ENCODE measurements at places on chromosomes 5 and 9.

DNA sequence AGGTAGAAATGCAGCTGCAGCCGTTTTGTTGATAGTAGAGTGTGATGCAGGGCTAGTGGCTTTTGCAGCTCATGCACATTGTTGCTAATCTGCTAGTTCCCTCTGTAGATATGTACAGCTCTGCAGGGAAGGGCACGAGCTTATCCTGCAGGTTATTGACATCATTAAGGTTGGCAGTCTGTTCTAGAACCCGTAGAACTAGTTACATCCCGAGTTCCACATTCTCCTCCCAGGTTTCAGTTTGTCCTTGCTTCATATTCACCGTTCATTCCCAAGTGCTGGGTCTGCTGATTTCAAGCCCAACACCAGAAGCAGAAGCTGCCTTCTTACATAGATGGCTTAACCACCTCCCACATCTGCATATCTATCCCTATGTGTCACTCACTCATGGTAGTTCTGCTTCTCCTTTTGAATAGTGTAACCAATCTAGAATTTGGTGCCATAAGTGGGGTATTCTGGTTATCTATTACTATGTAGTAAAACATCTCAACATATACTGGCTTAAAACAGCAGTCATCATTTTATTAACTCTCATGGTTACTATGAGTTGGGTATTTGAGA, 38.1 kb downstream of the CRHBP start:
- no peak for DNase-seq

DNA sequence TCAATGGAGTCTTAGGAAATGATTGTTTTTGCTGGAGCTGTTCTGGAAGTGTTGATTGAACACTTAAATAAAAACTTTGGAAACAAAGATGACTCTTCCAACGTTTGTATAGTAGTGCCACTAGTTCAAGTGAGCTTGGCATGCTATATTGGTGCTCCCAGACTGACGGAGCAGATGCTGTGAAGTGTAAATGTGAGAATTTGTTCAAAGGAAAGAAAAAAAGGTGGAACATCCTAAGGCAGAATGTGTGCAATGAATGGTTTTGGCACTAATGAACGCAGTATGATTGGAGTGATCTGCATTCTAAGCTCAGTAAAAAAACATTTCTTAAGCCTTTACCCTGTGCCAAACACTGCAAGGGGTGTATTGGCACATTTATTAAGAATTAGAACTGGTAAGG, 69.8 kb downstream of the ZNF474 start:
- no peak for DNase-seq

DNA sequence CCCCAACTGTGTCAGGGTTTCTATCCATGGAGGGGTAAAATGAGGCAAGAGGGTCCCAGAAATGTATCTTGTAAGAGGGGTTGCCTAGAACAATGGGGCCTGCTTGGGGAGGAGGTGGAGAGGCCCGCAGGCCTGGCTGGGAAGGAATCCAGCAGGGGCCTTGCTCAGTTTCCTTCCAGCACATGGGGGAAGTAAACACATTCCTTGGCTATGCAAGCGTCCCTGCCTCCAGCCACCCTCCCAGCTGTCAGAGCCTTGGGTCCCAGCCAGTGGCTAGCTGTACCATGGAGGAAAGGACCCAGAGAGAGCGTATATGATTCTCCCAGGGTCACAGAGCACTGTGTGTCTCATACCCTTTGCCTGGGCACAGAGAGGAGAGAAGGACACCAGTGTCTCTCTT, 71.1 kb upstream of the IL17B start:
- no peak for DNase-seq

GRCh38 chr9:78248635-78249034, 12.8 kb downstream of the CEP78 start:
- DNase-seq = no peak

GRCh38 chr5:65050140-65050539, 281.4 kb downstream of the CWC27 start:
- no peak for DNase-seq

GRCh38 chr9:105854026-105854782, 159.9 kb downstream of the TMEM38B start:
- DNase-seq = no peak

DNA sequence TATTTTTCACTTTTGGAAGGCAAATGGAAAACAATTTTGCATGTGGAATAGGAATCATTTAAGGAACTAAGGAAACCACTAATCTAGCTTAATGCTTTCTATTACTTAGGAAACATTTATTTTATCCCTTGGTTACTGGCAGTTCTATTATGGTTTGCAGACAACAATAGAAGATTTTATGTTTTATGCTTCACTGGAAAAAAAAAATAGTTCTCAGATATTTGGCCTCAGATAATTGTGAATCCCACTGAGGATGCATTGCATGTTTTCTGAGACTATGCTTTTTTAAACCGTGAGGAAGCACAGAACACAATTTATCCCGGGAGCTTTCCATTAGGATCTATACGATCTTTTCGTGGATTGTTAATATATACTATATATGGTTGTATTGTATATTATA, 356.9 kb downstream of the CSNK1G3 start:
- no peak for DNase-seq

DNA sequence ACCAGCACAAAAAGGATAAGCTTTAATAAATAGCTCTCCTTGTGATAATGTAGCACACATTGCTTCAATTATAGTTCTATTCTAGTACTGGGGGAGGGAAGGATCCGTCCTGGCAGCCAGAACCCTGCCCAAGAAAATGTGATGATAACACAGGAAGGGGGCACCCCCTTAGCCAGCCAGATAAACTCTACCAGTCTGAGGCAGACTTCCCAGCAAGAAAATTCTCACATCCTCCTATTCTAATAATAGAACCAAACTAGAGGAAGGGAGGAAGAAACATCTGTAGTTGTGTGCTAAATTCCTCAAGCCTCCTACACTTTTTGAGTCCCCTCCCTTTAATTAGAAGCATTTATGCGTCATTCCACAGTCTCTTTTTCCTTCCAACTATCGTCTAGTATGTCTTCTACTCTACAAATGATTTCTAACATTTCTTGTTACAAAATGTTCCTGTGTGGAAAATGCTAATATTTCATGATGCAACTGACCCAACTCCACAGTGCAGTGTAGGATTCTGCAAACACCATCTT, 261.0 kb downstream of the SEMA5A start:
- no peak for DNase-seq

DNA sequence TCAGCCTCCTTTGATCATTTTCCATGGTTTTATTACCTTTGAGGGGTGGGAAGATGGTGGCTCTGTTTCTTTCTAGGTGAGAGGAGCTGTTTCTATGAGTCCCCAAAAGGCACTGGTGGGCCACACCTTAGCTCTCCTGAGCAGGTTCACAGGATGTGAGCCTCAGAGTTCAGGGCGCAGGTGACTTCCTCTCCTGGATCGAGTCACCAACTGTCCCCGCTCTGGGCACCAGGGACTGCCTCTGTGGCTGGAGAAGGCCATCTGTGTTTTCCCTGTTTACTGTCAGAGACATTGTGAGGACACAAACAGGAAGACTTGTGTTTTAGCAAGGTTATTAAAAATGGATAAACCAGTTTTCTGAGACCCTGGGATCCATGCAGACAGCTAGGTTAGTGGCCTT, 68.5 kb downstream of the IL31RA start:
- DNase-seq = no peak

- DNase-seq = no peak
These were observed 138.4 kb upstream of the ABCA1 start for GRCh38 chr9:105066275-105066865.

GRCh38 chr9:27165068-27165467, 56.0 kb downstream of the TEK start:
- DNase-seq = no peak

GRCh38 chr9:128771094-128771721, 519 bp downstream of the ZER1 start:
- peak; percentile 14 for DNase-seq

GRCh38 chr9:103755986-103756385, 338.1 kb upstream of the SMC2 start:
- no peak for DNase-seq

DNA sequence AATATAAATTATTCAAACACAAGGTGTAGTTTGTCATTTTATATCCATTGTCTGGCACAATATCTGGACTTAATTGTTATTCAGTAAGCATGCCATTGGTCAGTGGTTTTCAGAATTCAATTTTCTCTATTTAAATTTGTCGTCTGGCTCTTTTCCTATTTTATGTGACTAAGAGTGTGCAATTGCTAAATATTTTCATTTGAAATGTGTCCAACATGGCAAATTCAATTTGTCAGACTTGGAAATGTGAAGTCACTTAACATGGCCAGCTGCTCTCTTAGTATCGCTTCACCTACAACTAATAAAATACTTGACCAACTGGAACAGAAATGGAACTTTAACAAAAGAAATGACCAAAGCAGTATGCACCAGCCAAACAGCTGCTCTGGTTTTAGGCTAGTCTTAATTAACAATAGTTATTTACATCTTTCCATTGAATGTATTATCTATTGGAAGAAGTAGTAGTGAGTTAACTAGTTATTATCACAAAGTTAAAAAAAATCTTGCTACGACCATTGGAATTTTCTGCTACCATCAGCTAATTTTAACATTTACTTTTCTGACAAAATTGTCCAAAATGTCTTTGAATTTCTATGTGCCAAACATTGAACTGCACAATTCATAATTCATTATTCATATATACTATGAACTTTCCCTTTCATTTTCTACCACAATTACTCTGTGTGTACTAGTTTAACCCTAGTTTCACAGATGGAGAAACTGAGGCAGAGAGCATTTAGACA, 720.7 kb upstream of the FAM174A start:
- DNase-seq = no peak

DNA sequence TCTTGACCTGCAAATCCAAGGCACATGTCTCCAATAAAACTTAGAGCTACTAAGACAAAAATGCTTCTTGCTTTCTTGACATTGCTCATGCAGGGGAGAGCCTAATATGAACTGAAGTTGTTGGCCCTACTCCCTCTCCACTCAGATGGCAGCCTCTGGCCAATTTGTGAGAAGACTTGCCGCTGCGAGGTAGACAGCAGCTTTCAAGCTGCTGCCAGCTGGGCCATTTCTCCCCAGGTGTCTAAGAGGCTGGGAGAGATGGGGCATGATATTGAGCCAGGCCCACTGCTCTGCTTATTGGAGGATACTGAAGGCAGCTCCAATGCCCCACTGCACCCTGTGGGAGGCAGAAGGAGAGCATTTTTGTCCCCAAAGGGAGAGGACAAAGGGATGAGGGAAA, 380.5 kb downstream of the RASEF start:
- no peak for DNase-seq

- DNase-seq = no peak
These were observed 1.6 kb upstream of the OBP2B start for GRCh38 chr9:133210609-133211008.

DNA sequence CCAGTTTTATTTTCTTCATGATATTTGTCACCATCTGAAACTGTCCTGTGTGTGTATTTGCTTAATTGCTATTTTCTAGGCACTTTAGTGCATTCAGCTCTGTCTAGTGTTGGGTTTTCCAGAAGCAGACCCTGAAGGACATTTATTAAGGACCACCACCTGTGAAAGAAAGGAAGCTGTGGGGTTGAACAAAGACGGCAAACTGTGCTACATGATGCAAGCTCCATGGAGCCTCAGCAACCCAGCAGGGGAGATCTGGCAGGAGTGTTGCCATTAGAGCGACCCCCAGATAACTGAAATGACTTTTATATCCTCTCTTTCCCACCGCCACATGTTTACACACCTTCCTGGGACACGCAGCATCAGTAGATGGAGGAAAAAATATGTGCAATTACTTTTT, 125.5 kb downstream of the GABRB2 start:
- DNase-seq = no peak

GRCh38 chr5:127936439-127936972, 147.1 kb upstream of the SLC12A2 start:
- DNase-seq = no peak

GRCh38 chr9:94677929-94678328, 38.6 kb upstream of the FBP1 start:
- DNase-seq = no peak

All from neural crest cell (in vitro differentiated cells).